Fibroblast of the conjunctiva (primary cell): ENCODE measurements at places on chromosomes 13 and 19.

DNA sequence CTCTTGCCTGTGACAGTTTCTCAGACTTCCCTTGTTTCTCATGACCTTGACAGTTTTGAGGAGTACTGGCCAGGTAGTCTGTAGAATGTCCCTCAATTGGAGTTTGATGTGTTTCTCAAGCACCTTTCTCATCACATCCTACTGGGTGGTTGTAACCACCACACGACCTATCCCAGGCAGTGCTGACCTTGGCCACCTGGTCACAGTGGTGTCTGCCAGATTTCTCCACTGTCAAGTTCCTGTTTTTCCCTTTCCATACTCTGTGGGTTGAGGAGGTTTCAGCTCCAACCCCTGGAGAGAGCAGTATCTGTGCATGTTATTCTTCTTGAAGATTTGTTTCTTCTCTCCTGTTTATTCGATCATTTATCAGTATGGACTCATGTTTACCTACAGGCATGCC, 8.4 kb upstream of the UPF3A start:
- DNase-seq: no peak

GRCh38 chr19:42422901-42423461, 4.2 kb downstream of the LIPE start:
- DNase-seq: no peak

GRCh38 chr13:20473888-20474287, 51.8 kb downstream of the CRYL1 start:
- no peak for DNase-seq

DNA sequence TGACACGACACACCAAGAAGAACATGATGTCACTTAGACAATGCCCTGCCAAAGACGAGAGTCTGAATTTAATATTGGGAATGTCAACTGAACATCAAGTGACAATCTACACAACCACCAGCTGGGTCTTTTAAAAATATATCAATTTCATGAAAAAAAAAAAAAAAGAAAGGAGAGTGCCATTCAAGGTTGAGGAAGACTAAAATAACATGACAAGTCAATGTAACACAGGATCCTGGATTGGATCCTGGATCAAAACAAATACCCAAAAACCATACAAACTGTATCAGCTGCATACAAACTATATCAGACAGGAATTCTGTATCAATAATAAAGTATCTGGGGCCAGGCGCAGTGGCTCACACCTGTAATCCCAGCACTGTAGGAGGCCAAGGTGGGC, 4.7 kb downstream of the ZNF329 start:
- no peak for DNase-seq

- no peak for DNase-seq
Observed at GRCh38 chr19:31023038-31023437, 326.2 kb downstream of the TSHZ3 start.

DNA sequence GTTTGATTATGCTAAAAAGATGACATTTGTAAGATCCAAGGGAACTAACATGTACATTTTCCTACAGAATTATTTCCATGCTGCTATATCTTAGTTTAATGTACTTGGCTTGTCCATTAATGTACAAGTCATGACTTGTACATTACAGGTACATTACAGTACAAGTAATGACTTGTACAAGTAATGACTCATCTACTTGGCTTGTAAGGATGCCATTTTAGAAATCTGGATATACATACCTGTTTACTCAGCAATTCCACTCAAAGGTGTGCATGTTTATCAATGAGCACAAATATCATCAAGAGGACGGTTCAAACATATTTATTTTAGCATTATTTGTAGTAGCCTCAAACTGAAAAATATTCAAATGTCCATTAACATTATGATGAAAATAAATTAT, 87.0 kb upstream of the TRPC4 start:
- DNase-seq: no peak

GRCh38 chr19:38267761-38268483, 3.5 kb downstream of the SPINT2 start:
- DNase-seq: no peak

DNA sequence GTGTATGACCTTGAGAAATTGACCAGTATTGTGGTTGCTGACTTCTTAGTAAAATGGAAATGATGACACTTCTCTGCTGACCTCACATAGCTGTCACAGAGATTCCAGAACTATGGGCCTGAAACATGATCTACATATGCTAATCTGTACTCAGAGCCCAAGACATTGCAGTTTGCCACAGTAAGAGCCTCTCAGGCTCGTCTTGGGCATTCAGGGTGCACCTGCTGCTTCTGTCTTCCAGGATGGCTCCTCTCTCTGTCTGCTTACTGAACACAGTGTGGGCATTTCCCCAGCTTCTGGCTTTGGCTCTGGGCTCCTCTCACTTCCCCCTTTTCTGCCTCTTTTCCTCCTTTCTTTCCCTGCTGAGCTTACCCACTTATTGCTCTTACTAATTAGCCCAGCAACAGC, 22.3 kb upstream of the SLC46A3 start:
- DNase-seq: no peak

DNA sequence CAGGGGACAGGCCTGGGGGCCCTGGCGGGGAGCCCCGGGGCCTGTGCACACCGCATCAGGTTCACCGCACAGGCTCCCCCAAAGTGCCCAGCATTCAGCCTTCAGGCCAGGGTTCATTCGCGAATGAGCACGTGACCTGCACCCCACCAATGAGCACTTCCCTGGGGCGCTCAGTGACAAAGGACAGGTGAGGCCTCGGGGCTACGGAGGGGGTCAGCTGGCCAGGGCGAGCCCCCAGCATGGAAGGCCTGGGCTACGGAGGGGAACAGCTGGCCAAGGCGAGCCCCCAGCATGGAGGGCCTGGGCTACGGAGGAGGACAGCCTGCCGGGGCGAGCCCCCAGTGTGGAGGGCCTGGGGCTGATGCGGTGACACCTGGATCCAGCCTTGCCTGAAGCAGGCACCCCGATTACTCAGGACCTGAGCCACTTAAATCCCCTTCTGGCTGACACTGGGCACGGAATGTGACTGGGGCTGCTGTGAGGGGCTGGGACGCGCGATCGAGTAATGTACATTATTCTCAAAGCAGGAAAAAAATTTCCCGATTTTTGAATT, 23.1 kb downstream of the TCF3 start:
- no peak for DNase-seq

- no peak for DNase-seq
Observed at GRCh38 chr19:45919678-45920077, 5.1 kb upstream of the NANOS2 start.

GRCh38 chr13:40172149-40172591, 494.3 kb downstream of the FOXO1 start:
- DNase-seq: no peak
